Activated T-helper 1 cell treated with Interleukin-2 at 50 U/mL for 16 hours (primary cell): ENCODE measurements at places on chromosomes 16 and 17.

DNA sequence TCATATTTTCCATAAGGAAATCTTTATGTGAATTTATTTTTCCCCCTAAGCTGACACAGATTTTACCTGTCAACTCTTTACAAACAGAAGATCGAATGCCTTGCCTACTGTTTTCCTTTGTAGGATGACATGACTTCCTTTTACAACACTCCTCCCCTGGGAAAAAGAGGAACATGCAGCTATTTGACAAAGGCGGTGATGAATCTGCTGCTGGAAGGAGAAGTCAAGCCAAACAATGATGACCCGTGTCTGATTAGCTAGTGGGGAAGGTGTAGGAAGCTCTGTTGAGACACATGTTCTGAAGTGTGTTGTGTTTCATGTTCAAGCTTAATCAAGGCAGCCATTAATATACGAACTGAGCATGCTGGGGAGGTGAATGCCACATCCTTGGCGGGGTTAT is 238.0 kb downstream of the PHKB start:
- no peak for DNase-seq

DNA sequence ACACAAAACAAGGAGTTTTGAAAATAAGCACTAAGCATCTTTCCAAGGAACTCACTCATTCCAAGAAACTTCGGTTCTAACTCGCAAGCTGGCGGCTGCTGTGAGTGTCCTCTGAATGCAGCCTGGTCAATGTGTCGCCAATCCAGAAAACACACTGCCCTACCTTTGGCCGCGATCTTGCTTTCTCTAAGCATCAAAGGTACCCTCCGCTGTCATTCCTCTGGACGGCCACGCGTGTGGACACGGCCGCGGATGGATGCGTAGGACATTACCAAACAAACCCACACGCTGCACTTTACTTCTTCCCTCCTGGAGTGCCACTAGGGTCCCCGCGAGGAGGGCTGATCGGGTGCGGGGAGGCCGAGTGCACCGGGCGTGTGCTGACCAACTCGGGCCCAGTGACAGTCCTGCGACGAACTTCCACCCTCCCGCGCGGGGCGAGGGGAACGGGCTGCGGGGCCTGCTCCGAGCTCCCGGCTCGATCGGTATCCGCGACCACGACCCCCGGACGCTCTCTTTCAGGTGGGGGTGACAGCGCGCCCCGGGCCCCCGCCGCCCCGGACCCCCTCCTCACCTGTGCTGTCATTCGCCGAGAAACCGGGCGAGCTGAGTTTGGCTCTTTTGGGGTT is 1.1 kb downstream of the CREBBP start:
- peak; percentile 4 for DNase-seq

DNA sequence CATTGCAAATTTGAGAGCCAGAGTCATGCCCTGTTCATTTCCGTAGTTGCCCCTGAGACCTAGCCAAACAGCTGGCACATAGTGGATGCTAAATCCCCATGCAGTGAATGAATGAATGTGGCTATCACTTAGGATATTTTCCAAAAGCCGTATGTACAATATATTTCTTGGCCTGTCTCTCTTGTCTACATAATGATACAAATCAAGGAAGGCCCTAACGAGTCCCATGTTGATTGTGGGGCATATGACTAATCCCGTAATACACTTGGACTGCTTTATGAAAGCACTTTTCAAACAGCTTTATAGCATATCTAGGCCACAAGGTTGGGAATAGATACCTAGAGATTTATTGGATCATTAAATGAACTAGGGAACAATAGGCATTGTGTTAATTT is 478.0 kb downstream of the SLC39A11 start:
- no peak for DNase-seq

GRCh38 chr16:85332175-85332574 is 219.9 kb upstream of the CIBAR2 start:
- no peak for DNase-seq

DNA sequence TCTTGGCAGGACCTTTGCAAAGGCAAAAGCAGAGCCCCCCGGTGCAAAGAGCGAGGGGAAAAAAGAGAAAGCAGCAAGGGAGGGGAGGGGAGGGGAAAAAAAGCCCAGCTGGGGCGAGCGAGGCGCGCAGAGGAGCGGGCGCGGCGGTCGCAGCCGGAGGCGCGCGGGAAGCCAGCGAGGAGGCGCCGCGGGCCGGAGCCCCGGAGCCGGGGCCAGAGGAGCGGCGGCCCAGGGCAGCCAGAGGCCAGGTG is 129 bp downstream of the IRX5 start:
- DNase-seq, result no peak

- no peak for DNase-seq
Observed at GRCh38 chr16:8377864-8378263, 212.4 kb downstream of the TMEM114 start.

GRCh38 chr16:83472776-83473501 is 334.8 kb upstream of the HSBP1 start:
- DNase-seq, result no peak

GRCh38 chr16:71562552-71562951 is 14.3 kb downstream of the TAT start:
- no peak for DNase-seq

GRCh38 chr17:50957600-50958575 is 91.7 kb upstream of the TOB1 start:
- no peak for DNase-seq
